ENCODE measurements at places on chromosomes 4 and X.

GRCh38 chr4:40458109-40458508 lies 123.0 kb downstream of the CHRNA9 start:
- DNase-seq = no peak

GRCh38 chr4:3471886-3472285 lies 8.8 kb downstream of the DOK7 start:
- DNase-seq = no peak

GRCh38 chr4:174275101-174275500 lies 8.4 kb downstream of the FBXO8 start:
- no peak for DNase-seq

GRCh38 chr4:118076958-118077766 lies 42.9 kb downstream of the NDST3 start:
- DNase-seq = peak; percentile 18

- no peak for DNase-seq
These were observed 97.2 kb upstream of the PDE5A start for GRCh38 chr4:119725688-119726330.

DNA sequence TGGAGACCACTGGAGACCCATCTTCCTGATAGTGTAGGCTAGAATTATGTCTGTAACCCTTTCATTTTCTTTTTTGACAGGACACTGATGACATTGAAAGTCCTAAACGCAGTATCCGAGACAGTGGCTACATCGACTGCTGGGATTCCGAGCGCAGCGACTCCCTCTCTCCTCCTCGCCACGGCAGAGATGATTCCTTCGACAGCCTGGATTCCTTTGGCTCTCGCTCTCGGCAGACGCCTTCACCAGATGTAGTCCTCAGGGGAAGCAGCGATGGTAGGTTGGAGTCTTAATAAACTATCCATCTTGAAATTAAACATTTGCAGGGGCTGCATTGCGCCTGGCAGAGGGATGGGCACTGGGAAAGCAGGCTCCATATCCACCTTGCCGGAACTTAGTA lies 75.4 kb downstream of the LIMCH1 start:
- peak; percentile 49 for DNase-seq

- DNase-seq = no peak
These were observed 102.7 kb upstream of the SORBS2 start for GRCh38 chr4:185914583-185915199.

GRCh38 chrX:3655181-3655580 lies 58.3 kb downstream of the PRKX start:
- no peak for DNase-seq

GRCh38 chr4:87327136-87327535 lies 4.5 kb upstream of the HSD17B13 start:
- no peak for DNase-seq

GRCh38 chr4:157421365-157421764 lies 200.8 kb downstream of the GRIA2 start:
- DNase-seq = no peak

DNA sequence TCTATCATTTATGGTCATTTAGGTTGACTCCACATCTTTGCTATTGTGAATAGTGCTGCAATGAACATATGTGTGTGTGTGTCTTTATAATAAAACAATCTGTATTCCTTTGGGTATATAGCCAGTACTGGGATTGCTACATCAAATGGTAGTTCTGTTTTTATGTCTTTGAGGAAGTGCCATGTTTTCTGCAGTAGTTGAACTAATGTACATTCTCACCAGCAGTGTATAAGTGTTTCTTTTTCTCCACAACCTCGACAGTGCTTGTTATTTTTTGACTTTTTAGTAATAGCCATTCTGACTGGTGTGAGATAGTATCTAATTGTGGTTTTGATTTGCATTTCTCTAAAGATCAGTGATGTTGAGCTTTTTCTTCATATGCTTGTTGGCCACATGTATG lies 80.5 kb downstream of the ARHGAP6 start:
- DNase-seq = no peak

DNA sequence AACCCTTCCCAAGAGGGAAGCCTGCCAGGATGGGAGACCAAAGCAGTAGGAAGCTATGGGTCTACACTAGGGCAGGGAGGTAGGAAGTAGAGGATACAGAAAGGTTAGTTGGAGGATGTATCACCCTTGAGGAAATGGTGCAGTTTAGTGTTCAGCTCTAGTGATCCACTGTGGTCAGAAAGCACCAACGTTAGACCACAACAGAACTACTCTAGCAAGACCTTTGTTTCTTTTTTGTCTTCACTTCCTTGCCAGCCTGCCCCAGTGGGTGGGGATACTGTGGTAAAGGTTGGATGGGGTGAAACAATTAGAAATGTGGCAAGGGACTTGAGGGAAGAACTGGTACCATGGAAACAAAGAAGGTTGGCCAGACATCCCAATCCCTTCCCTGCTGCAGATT lies 83.3 kb downstream of the DDIT4L start:
- no peak for DNase-seq

GRCh38 chr4:116590648-116591047 lies 494.7 kb downstream of the TRAM1L1 start:
- DNase-seq = no peak

GRCh38 chrX:68647156-68647957 lies at the start of gene STARD8:
STARD8 (plus strand) TSS chrX:68647666; CDS start chrX:68647883, 217 bp downstream.
- peak; percentile 73 for DNase-seq

DNA sequence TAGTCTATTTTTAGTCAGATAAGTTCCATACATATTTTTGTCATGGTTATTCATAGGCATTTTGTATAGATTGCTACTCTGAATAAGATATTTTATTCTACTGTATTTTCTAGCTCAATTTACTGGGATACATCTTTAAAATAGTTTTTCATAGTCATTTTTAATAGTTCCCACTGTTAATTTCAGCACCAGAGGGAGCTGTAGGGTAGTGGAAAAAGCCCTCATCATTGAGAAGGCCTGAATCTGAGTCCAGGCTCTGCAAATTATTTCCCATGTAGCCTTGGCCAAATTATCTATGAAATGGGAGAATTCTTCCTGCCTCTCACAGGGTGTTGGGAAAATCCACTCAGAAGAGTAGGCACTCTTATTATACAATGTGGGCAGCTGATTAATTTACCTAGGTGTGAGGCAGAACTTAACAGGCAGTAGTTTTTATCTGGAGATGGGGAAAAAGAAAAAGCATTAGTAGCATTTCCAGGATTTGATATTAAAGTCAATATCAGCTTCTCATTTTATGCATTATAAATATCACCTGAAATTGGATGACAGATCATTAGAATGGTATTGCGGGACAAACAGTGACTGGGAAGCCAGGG lies 102.9 kb upstream of the PAQR3 start:
- DNase-seq = peak; percentile 43

DNA sequence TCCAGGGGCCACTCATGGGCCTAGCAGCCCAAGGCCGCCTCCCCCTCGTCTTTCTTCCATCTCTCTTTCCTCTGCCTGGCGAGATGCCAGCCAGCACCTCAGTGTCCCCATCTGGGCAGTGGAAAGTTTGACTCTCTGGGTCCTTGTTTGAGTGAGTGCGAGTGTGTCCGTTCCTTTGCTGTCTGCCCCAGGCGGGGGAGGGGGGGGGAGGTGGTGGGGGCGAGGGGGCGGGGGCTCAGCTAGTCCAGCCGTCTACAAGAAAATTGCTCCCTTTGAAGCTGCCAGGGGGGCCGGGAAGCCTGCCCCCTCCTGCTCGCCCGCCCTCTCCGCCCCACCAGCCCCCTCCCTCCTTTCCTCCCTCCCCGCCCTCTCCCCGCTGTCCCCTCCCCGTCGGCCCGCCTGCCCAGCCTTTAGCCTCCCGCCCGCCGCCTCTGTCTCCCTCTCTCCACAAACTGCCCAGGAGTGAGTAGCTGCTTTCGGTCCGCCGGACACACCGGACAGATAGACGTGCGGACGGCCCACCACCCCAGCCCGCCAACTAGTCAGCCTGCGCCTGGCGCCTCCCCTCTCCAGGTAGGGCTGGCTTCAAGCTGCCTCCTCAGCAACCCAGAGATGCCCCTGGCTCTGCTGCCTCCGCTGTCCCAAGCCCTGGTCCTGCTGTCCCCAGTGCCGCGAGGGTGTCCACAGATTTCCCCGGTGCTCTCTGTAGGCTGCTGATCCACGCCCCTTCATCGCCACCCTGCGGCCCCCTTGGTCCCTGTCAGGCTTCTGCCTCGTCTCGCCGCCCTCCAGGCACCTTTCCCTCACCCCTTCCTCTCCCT lies at the start of gene BGN:
TSS of gene BGN (plus strand) at position 440 of the 821 bp plus-strand sequence. CDS start 9,652 bp downstream, outside the sequence.
- DNase-seq = peak; percentile 75

DNA sequence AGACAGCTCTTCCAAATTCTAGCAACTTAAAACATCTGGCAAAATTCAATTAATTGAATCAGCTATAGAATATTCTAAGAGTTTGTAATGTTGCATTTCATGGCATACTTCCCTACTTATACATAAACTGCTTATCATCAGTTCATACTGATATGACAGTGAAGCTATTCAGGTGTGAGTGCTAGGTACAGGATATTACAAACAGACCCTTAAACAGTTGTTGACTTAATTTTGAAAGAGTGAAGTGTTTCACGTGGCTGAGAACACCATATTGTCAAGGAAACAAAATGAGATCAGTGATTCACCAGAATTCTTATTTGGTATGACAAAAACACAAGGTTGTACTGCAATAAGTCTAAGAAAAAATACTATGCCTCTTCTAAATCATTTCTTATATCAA lies 27.4 kb downstream of the CENPU start:
- DNase-seq = no peak

GRCh38 chrX:21660156-21660555 lies 2.0 kb upstream of the KLHL34 start:
- DNase-seq = no peak

GRCh38 chr4:623914-624566 lies 1.3 kb upstream of the PDE6B start:
- no peak for DNase-seq

DNA sequence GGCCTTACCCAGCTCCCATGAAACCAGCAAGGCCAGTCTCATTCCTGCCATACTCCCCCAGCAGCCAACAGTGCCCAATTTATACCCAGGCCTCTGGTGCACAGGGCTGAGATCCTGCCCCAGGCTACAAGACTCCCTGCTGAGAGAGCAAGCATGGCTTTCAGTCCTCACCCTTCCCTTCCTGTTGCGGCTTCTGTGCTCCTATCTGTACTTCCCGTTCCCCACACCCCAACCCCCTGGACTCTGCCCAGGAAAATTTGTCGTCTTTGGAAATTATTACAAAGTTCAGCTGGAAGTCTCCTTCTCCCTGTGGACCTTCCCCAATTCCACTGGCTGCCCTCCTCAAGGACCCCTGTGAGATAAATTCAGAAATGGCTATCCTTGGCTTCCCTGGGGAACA lies 84.1 kb upstream of the GK2 start:
- DNase-seq = no peak

DNA sequence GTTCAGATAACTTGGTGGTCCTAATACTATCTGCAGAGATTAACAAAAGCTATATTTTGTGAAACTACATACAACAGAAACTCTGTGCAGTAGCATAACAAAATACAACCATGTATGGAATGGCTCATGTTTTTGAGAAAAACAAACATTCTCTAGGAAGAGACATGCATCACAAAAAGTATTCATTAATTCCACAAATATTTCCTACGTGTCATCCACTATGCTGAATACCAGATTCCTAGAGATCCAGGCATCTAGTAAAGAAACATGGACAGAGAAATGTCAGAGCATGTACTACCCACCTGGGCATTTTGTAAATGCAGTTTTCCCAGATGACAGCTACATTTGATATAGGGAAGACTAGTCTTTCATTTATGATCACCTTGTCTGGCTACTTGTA lies 248.1 kb downstream of the OPHN1 start:
- peak; percentile 2 for DNase-seq

- DNase-seq = no peak
These were observed 47.9 kb upstream of the PACRGL start for GRCh38 chr4:20652226-20652885.

DNA sequence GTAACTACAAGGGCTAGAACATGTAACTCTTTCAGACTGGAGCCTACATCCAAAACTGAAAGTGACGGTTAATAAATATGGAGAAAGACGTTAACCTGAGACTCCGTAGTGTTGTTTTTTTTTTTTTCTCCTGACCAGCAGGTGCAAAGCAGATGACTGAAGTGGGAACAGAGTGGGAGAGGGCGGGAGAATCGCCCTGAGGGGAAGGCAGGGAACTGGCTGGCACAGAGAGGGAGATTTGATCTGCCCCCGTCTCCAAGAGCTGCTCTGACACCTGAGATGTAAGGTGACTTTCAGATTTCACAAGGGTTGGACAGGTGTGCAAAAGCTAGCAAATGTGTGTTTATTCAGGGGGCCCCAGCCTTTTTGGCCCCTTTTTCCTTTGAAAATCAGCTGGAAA lies 180.2 kb downstream of the PALLD start:
- DNase-seq = no peak

DNA sequence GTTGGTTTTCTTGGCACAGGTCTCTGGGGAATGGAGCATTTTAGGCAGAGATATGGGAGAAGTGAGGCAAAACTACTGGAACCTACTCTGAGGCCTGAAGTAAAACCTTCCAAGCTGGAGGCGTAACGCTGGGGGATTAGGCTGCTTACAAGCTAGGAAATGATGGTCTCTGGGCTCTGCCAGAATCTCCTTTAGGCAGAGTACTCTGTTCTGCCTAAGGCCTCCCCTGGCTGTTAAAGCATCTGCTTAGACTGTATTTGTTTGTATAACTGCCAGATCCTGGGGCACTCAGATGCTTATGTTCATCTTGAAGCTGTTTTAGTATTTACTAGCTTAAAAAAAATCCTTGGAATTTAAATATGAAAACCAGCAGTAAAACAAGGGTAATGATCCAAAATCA lies 822.2 kb downstream of the RPA4 start:
- DNase-seq = peak; percentile 4

DNA sequence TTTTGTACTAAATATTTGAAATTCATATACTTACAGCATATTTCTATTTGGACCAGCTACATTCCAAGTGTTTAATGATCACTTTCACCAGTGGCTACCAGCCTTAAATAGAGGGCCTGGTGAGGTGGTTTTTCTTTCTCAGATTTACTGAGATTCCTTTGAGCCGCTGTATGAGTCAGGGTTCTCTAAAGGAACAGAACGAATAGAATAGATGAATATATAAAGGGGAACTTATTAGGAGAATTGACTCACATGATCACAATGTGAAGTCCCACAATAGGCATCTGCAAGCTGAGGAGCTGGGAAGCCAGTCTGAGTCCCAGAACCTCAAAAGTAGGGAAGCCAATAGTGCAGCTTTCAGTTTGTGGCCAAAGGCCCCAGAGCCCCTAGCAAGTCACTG lies 146.2 kb upstream of the TLL1 start:
- no peak for DNase-seq

- peak; percentile 26 for DNase-seq
These were observed 9.7 kb upstream of the GEMIN8 start for GRCh38 chrX:14039344-14039743.

GRCh38 chrX:49237060-49237459 lies 1.8 kb downstream of the CCDC22 start:
- DNase-seq = no peak

All from GM03348 (cell line).